ENCODE measurements at places on chromosomes 1 and 21.

- no peak for DNase-seq
Observed at GRCh38 chr1:40014253-40014706, 26.2 kb upstream of the CAP1 start.

DNA sequence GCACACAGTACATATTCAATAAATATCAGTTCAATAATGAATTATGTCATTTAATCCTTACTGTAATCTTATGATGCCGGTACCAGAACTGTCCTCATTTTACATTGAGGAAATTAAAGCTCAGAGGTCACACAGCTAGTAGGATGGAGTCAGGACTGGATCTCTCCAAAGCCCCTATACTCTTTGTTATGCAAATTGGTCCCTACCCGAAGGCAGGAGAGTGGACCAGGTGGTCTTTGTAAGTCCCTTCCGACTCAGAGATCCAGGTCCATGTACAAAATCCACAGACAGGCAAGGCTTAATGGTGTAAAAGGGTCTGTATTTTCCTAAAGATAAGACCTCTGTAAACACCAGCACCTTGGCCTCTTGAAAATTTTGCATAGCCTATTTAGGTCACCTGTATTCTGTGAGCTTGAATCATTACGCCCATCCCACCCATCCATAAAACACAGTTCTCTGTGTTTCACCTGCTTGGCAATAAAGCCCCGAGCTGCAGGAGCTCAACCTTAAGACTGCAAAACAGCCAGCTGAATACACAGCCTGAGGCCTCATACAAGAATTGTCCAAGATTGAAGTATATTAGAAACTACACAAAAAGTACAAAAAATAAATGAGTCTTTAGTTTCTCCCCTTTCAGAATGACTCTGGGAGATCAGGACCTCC lies 41.7 kb downstream of the PLXNA2 start:
- DNase-seq: no peak

DNA sequence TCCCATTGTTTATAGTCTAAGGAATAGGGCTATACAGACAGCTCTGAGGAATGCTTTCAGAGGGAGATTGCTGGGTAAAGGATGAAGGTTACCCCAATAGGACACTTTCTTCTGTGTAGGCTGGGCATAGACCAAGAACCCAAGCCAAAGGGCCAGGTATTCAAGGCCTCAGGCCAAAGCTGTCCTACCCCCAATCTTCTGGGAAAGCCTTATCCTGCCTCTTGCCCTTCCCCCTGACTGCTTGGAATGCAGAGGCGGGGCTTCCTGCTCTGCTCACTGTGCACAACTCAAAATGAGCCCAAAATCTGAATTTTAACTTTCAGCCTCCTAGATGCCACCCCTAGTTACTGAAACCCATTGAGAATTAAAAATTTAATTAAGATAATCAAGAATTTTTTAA lies 2.2 kb downstream of the OR10Z1 start:
- DNase-seq: no peak

DNA sequence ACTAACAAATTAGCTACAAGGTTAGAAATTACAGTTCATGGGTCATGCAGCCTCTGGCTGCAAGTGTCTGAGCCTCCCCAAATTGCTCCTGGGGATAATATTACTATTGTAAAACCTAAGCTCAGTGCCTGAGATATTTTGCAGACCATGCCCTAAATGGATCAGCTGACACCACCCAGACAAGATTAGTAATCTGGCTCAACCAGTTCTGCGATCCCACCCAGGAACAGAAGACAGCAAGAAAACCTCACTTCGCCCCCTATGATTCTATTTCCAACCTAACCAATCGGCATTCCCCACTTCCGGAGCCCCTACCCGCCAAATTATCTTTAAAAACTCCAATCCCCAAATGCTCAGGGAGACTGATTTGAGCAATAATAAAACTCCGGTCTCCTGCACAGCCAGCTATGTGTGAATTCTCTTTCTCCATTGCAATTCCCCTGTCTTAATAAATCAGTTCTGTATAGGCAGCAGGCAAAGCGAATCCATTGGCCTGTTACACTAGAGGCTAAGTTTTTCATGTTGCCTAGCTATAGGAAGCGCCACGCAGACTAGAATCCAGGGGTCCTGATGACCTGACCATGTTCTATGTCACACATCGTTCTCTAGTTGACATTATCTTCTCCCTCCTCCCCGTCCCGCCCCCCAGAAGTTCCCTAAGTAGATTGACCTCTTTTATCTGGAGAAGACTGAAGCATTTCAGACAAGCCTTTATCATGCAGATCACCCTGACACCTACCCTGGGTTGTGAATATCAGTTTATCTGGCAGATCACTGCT lies 22.4 kb upstream of the ZFYVE9 start:
- no peak for DNase-seq

- DNase-seq: no peak
Observed at GRCh38 chr1:100735244-100735643, 15.7 kb downstream of the VCAM1 start.

DNA sequence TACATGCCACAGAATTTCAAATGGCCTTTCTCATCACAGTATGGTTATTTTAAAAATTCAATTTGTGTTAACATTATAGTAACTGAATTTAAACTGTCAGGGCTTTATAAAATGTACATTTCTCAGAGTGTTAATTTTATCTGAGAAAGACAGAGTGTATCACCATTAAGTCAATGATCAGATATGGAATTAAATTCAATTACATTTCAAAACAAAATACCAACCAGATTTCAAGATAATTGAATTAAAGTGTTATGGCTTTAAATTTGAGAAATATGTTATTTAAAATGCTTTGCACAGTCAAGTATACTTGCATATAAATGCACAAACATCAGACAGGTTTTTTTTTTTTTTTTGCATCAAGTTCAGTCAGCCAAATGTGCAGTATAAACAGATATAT lies 1574.4 kb downstream of the BRINP3 start:
- no peak for DNase-seq

All from stimulated activated CD4-positive, alpha-beta T cell treated with anti-CD3 and anti-CD28 coated beads, TNF-alpha, amount 100 ng/mL, for 1 hour (primary cell).